ENCODE measurements at places on chromosomes 1 and 21. TPM values are rescaled to one million over a fixed set of nuclear protein-coding genes. Genes with fewer than 3 reads are reported as not detected.

GRCh38 chr1:9253453-9254105 lies 19.0 kb downstream of the H6PD start:
- no peak for DNase-seq

- no peak for DNase-seq
Observed at GRCh38 chr1:59521456-59521855, 224.6 kb downstream of the FGGY start.

GRCh38 chr1:3593745-3594144 lies 17.6 kb downstream of the MEGF6 start:
- DNase-seq = no peak

DNA sequence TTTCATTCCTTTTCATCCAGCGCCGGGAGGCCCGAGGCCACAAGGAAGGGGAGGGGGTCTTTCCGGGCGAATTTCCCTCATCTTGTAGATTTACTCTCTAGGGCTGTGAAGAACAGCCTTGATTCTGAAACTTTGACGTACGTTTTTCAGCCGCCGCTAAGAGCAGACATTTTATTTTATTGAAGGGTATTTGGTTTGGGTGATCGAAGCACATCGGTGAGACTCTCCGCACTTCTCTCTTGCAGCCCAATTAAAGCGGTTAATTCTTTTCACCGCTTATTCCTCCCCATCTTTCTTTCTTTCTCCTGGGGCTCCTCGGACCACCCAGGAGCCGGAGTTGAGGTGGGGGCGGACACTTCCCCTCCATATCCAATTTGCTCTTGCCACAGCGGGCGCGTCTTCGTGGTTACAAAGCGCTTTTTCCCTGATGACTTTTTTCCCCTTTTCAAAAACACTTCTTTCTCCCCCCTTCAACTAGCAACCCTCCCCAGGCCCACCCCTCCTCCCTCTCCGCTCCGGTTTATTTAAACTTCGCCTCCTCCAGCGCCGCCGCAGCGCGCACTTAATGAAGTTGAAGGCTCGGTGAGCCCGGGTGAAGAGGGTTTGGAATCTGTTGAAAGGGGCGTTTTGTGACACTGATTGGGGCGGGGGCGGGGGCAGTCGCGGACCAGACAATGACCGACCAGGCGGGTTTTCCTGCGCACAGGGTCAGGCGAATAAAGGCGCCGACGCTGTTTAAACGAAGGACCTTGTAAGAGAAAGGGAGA lies 5.9 kb downstream of the FOXD2 start:
- no peak for DNase-seq

GRCh38 chr21:41043014-41043413 lies 124.9 kb upstream of the BACE2 start:
- no peak for DNase-seq

Gene SLAMF7
- 0.55 TPM for polyA plus RNA-seq
